Activated naive CD4-positive, alpha-beta T cell treated with anti-CD3 and anti-CD28 coated beads, Interleukin-2, amount 50 U/mL, for 72 hours (primary cell): ENCODE measurements at places on chromosomes 5 and 9. TPM values are rescaled to one million over a fixed set of nuclear protein-coding genes. Genes with fewer than 3 reads are reported as not detected.

- no peak for DNase-seq
Measured at GRCh38 chr5:115096034-115096769, 73.5 kb downstream of the TRIM36 start.

EIF4EBP3 gene
- 14.8 TPM for total RNA-seq

GRCh38 chr5:60295423-60295822, 401.9 kb upstream of the PDE4D start:
- DNase-seq = no peak

GRCh38 chr5:76074487-76075065, 8.6 kb upstream of the SV2C start:
- no peak for DNase-seq

DNA sequence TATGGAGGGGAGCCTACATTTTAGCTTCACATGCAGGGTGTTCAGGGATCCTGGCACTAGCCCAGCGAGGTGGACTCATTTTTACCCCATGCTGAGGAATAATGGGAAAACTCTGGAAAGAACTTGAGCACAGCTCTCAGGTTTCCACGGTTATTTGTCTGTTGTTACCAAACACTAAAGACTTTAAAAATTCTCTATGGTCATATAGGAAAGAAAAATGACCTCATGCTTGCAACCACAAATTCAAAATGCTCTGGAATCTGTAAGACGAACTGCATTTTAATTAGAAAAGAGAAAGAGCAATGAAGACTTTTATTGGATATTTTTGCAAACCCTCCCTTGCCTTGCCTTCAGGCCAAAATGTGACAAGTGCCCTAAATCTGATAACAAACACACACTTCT, 606.9 kb downstream of the EBF1 start:
- DNase-seq = no peak

DNA sequence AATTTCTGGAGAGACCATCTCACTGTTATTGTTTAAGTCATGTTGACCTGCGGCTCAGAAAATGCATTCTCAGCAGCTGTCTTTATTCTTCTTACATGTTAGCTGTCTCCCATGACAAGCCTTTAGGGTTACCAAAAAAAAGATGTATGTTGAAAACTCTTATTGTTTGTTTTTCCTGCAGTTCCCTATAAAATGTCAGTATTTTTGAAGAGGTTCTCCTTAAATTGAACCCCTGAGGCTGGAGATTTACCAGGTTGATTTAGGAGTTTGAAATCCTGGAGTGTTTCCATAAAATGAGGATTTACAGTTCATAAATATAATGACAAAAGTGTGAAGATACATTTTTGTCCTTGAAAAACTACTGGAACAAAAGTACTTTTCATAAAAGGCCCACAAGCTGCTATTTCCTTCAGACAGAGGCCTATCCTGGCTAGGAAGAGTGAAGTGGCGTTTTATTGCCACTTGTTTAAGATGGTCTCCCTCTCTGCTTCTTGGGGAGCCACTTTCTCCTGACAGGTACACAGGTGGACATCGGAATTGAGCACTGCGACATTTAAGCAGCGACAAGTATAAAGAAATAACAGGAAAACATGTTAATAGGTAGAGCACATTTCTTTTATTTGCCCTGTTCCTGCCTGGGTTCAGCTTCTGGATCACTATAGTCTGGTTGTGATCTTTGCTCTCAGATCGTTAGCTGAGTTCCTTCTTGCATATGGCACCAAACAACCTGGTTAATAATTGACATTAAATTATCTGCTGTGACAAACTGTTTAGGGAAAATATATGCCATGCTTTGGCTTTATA, 344.8 kb upstream of the RPS23 start:
- no peak for DNase-seq

- no peak for DNase-seq
Measured at GRCh38 chr9:135982499-135983207, 21.5 kb upstream of the UBAC1 start.

- no peak for DNase-seq
Measured at GRCh38 chr9:78830301-78830700, 533.4 kb downstream of the PSAT1 start.
